Lung (tissue), 17 donors: ENCODE measurements at places on chromosomes 6 and 20. TPM values are rescaled to one million over a fixed set of nuclear protein-coding genes. Genes with fewer than 3 reads are reported as not detected.

- no peaks in the 10 kb centered on the region for H3K4me1 ChIP-seq
- no peak overlapping the region for H3K27ac ChIP-seq
- no peaks in the 10 kb centered on the region for H3K27me3 ChIP-seq
- DNase-seq: no peak
- H3K36me3 ChIP-seq: peaks cover 3% of the 10 kb centered on the region
Measured at GRCh38 chr6:70593118-70593486, 26.4 kb downstream of the SDHAF4 start.

SRMS gene
- total RNA-seq: not detected

DNA sequence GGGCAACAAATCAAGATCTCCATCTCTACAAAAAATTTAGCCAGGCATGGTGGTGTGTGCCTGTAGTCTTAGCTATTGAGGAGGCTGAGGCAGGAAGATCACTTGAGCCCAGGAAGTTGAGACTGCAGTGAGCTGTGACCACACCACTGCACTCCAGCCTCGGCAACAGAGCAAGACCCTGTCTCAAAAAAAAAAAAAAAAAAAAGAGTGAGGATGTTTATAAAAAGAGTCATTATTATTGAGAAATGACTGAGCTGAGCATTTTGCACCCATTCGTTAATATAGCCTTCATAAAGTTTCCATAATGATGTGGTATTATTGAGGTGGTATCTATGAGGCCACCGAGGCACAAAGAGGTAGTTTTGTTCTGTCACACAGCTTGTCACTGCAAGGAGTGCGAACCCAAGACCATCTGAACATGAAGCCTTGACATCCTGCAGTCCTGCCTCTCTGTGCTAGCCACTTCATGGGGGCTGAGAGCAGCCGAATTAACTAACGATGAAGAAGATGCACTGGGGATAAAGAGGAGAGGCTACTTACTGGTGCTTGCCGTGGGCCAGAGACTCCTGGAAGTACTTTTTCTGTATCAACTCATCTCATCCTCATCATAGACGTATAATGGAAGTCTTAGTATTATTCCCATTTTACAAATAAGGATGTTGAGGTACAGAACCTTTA lies 175.5 kb downstream of the BCAS1 start:
- H3K4me1 ChIP-seq: no peaks in the 10 kb centered on the region
- H3K4me3 ChIP-seq: no peak overlapping the region
- H3K27ac ChIP-seq: no peak overlapping the region

- H3K27ac ChIP-seq: no peak overlapping the region
- no peaks in the 10 kb centered on the region for H3K27me3 ChIP-seq
- H3K4me1 ChIP-seq: peaks cover 2% of the 10 kb centered on the region
- no peak overlapping the region for H3K4me3 ChIP-seq
Measured at GRCh38 chr20:2292416-2293110, 3.2 kb upstream of the TGM3 start.

PRSS35 gene
- 9.9 TPM for total RNA-seq

DNA sequence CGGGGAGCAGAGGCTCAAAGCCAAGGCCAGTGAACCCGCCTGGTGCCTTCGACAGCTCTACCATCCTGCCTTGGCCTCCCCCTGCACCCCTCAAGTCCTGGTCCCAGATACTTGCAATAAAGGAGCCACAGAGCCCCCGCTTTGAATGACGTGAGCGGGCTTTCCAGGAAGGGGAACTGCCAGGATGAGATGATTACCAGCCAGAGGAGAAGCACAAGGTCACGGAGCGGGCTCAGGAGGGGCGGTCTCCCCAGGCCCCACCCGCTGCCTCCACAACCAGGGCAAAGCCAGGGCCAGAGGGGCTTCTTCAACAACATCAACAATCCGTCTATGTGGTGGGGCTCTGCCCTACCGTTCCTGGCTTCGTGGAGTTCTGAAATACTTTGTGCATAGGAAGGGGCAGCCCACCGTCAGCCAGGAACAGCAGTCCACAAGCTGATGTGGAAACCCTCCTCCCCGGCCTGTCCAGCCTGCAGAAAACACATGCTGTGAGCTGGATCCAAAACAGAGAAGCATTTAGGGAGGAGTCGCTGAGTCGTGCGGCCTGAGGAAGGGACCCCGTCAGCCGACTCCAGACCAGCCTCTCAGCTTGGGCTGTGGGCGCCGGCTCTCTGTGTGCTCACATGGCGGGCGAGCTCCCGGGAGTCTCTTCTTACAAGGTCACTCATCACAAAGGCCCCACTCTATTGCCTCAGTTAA lies 392.5 kb downstream of the CDH4 start:
- no peaks in the 10 kb centered on the region for H3K4me1 ChIP-seq
- H3K36me3 ChIP-seq: no peaks in the 10 kb centered on the region
- H3K27me3 ChIP-seq: no peaks in the 10 kb centered on the region
- H3K4me3 ChIP-seq: no peak overlapping the region
- H3K27ac ChIP-seq: no peak overlapping the region

- no peak overlapping the region for H3K4me3 ChIP-seq
- H3K36me3 ChIP-seq: no peaks in the 10 kb centered on the region
- no peaks in the 10 kb centered on the region for H3K27me3 ChIP-seq
- H3K4me1 ChIP-seq: no peaks in the 10 kb centered on the region
Measured at GRCh38 chr20:10842116-10842515, 168.3 kb upstream of the JAG1 start.

- no peak overlapping the region for H3K4me3 ChIP-seq
- no peaks in the 10 kb centered on the region for H3K27me3 ChIP-seq
- no peaks in the 10 kb centered on the region for H3K36me3 ChIP-seq
- H3K4me1 ChIP-seq: no peaks in the 10 kb centered on the region
- no peak overlapping the region for H3K27ac ChIP-seq
Measured at GRCh38 chr6:44034931-44035345, 92.3 kb downstream of the MRPL14 start.

- no peaks in the 10 kb centered on the region for H3K27me3 ChIP-seq
- no peaks in the 10 kb centered on the region for H3K36me3 ChIP-seq
- no peak for DNase-seq
- H3K4me1 ChIP-seq: no peaks in the 10 kb centered on the region
- no peak overlapping the region for H3K27ac ChIP-seq
Measured at GRCh38 chr20:39605908-39606307, 643.8 kb downstream of the DHX35 start.
